ENCODE measurements at places on chromosomes 5 and 9.
A peak's percentile ranks its signal among the peaks of the same experiment; 100 is the strongest.

- DNase-seq = no peak
Observed at GRCh38 chr5:68305223-68305870, 89.8 kb downstream of the PIK3R1 start.

GRCh38 chr5:114208120-114208519 lies 153.8 kb upstream of the KCNN2 start:
- no peak for DNase-seq

DNA sequence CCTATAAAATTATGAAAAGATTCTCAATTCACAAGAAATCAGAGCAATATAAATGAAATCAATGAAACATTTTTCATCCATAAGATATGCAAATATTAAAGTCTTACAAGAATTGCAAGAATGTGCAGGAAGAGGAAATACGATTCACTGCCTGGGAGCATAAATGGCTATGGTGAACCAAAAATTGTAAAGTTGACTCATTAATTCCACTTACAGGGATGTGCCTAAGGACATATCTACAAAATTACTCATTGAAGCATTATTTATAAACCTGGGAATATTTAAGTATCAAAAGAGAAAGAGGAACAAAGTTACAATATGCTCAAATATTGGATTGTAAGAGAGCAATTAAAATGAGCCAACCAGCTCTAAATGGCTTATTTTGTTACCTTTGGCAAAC lies 6.9 kb upstream of the NIPSNAP3A start:
- peak; percentile 4 for DNase-seq

- DNase-seq = peak; percentile 69
Observed at GRCh38 chr9:114288193-114289091, 34.5 kb upstream of the ORM1 start.

DNA sequence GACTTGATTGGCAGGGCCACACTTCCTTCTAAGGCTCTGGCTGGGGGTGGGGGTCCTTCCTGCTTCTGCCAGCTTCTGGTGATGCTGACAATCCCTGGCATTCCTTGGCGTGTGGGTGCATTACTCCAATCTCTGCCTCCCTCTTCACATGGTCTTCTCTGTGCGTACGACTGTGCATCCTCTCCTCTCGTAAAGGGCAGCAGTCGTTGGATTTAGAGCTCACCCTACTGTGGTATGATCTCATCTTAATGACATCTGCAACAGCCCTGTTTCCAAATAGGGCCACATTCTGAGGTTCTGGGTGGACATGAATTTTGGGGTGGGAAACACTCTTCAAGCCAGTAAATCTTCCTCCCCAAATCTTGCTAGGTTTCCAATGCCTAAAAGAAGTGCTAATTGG lies 36.8 kb downstream of the ROPN1L start:
- DNase-seq = no peak

DNA sequence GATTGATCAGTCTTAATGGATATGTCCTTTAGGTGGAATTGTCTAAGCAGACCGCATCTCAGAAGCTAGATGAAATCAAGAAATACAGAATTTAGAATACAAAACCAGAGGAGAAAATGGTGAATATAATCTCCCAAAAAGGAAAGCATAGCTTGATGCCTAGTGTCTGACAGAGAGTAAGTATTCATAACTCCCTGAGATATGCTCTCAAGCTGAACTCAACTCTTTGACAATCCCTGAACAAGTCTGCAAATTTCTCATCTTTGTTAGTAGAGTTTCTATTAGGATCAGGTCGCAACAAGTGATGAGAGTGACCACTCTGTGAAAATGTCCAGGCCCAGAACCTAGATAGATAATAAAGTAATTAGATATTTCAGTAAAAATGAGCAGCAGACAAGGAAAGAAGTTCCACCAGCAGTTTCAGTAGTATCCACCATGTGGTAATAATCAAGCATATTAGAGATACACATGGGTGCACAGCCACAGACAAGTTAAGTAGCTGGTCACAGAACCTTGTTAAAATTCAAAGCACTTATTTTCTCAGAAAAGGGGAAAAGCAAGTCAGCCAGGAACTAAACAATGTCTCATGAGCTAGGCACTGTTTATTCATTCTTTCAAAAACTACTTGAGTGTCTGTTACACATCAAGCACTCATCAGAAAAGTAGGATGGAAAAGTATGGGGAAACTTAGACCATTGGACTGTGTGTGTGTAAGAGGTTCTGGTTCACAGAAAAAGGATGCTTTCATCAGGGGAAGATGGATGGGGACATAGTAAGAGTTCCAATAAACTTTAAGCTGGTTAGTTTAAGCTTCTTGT lies 481.5 kb upstream of the TUSC1 start:
- no peak for DNase-seq

DNA sequence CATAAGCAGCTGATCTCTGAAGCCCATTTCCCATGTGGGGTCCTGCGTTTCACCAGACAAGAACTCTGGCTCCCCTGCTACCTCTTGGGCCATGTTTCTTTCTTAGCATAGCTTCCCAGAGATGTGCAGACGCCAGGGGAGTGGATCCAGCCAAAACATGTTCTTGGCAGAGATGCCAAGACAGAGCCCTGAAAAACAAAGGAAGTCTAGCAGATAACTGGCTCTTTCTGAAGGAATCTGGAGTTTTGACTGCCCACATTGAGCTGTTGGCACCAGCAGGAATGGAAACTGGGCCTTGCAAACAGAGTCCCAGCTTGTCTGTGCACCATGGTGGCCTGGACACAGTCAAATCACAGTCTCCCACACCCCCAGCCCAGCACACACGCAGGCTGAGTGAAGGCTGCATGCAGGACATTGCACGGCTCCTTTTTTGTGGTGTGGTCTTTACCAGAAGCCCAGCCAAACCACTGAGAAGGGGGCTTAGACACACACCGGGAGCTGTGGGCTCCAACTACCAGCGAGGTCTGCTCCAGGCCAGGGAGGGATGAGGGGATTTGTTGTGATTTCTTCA lies 114.7 kb downstream of the SNX18 start:
- no peak for DNase-seq
